Endothelial cell (in vitro differentiated cells): ENCODE measurements at places on chromosomes 5 and 9. TPM values are rescaled to one million over a fixed set of nuclear protein-coding genes. Genes with fewer than 3 reads are reported as not detected.
A peak's percentile ranks its signal among the peaks of the same experiment; 100 is the strongest.

The ADAMTSL2 gene
- 5.9 TPM for total RNA-seq

The IL33 gene
- total RNA-seq = 0.31 TPM

The EIF4E1B gene
- total RNA-seq = 0.54 TPM

The UHRF2 gene
- total RNA-seq = 55.5 TPM

The LCN1 gene
- total RNA-seq = not detected

The THOC3 gene
- total RNA-seq = 52.9 TPM

The SPTLC1 gene
- 69.2 TPM for total RNA-seq

The UBAP2 gene
- total RNA-seq = 87.7 TPM

The PCDHB16 gene
- total RNA-seq = 10.9 TPM

The PCDHB8 gene
- 9.2 TPM for total RNA-seq

The FBP2 gene
- total RNA-seq = 0.28 TPM

The RACK1 gene
- 2,232 TPM for total RNA-seq

The BHMT gene
- not detected for total RNA-seq

The GRPEL2 gene
- total RNA-seq = 51.1 TPM

The C5orf58 gene
- total RNA-seq = 0.28 TPM

The F12 gene
- 1.4 TPM for total RNA-seq

The PFN3 gene
- total RNA-seq = not detected

The SOWAHA gene
- not detected for total RNA-seq

The CLIC3 gene
- total RNA-seq = not detected

The TUT7 gene
- 18.8 TPM for total RNA-seq

The SPINK5 gene
- 4.3 TPM for total RNA-seq

The NMUR2 gene
- not detected for total RNA-seq

The TAS2R1 gene
- total RNA-seq = not detected

DNA sequence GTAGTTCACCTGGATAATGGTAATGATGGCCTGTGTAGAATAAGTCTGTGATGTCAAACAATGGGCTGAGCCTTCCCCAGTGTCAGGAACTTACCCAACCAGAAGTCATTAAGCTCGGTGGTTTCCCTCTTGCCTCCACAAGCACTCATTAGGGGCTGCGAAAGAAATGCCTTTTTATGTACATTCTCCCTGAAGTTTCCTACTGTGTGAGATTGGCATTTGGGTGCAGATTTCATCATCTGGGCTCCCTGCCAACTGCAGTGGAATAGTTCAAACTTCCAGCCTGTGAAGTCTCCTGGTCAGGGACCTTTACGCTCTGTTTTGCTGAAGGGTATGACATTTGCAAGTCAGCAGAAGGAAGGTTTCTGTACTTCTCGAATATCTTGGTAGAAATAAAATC is 41.6 kb upstream of the TMEM215 start:
- no peak for DNase-seq

DNA sequence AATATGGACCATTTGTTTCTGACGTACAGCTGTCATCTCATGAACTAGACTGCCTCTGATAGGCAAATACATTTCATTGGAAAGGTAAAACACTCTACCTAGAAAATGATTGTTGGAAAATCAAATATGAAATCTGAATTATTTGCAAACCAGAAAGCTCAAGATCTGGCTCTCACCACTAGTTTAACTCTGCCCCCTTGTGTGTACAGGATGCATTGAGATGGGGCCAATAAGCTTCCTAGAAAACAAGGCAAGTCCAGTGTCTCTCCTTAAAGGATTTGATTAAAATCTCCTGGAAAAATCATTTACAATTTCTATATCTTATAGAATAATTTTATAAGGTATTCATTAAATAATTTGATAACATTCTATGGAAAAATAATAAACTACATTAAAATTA is 311.9 kb upstream of the ANKH start:
- DNase-seq = no peak

DNA sequence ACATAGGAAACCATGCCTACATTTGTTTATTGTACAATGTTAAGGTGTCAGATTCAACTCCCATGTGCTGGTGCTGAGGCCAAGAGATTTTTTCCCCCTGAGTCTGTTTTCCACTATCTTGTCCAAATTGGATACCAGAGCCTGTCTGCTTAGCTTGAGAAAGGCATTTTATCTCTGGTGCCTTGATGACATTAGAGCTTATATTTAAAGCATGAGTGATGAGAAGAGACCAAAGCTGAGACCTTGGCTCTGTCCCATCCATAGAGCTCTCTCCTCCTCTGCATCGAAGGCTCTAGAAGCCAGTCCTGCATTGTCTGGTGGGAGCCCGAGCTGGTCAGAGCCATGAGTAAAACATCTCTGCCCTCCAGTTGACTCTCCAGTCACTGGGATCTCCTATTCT is 10.4 kb upstream of the PPP2CA start:
- DNase-seq = no peak

GRCh38 chr5:134584662-134585061 is 48.0 kb downstream of the SAR1B start:
- no peak for DNase-seq

DNA sequence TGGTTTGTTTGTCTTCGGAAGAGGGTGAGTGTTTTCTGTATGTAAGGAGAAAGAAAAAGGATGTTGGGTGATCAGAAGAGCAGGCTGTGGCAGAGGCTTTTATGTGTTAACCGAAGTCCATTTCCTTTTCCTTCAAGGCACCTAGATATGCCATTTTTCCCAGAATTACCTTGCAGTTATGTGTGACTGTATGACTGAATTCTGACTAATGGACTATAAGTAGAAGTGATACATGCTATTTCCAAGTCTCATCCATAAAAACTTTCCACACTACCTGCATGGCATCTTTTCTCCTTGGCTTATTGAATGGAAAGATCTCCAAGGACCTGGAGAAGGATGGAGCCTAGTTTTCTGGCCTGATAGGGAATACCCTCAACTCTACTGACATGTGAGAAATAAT is 10.6 kb upstream of the NDUFS4 start:
- no peak for DNase-seq

GRCh38 chr9:84339962-84340361 is 596 bp downstream of the SLC28A3 start:
- DNase-seq = no peak

GRCh38 chr5:64971513-64971912 is 202.8 kb downstream of the CWC27 start:
- DNase-seq = no peak

- DNase-seq = no peak
Observed at GRCh38 chr5:36502608-36503007, 103.8 kb upstream of the SLC1A3 start.

DNA sequence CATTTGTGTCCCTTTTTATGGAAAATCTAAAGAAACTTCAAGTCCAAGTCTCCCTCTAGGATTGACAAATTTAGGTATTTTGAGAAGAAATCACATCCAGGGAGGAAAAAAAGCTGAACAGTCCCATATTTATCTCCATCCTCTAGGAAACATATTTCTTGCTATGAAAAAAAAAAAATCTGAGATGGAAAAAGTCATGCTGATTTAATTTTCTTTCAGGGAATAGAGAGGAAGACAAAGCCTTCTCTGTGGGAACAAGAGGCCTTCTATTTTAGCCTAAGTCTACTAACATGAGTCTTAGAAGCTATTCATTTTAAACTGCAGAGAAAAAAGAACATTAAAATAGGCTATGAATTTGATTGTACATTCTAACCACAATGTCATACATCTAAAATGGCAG is 63.1 kb upstream of the CDK5RAP2 start:
- no peak for DNase-seq

- DNase-seq = no peak
Observed at GRCh38 chr9:89493671-89494070, 4.2 kb downstream of the SEMA4D start.

DNA sequence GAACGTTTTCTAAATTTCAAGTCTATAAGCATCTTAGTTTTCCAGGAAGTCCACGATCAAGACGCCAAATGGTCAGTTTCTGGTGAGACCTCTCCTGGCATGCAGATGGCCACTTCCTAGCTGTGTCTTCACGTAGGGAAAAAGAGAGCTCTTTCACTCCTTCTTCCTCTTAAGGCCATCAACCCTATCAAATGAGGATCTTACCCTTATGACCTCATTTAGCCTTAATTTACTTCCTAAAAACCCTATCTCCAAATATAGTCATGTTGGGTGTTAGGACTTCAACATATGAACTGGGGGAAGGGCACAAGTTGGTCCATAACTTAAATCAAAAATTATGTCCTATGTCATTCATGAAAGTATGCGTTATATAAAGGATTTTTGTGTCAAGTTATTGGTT is 229.5 kb downstream of the ARL15 start:
- no peak for DNase-seq

GRCh38 chr5:55101556-55102276 is 730 bp upstream of the GZMA start:
- no peak for DNase-seq

- DNase-seq = peak; percentile 25
Observed at GRCh38 chr9:101311758-101312420, 72.9 kb downstream of the BAAT start.

GRCh38 chr5:16952968-16953671 is 17.0 kb upstream of the MYO10 start:
- DNase-seq = no peak

DNA sequence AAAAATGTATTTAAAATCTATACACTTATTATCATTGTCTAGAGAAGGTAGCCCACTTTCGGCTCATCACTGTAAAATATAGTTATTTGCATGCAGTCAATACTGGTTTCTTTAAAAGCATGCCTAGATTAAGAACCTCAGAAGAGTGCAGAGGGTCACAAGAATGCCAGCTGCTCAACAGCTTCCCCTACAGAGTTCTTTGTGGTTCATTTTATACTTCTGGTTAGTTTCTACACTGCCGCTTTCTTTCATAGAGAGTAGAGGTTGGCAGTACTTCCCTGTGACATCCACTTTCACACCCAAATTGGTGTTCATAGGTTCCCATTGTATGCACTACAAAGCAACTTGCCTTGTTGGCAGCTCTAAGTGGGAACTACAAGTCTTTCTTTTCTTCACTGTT is 137.3 kb downstream of the KIAA0825 start:
- DNase-seq = no peak

- DNase-seq = no peak
Observed at GRCh38 chr5:80128141-80128540, 93.0 kb downstream of the THBS4 start.

- no peak for DNase-seq
Observed at GRCh38 chr5:105350486-105351140, 1788.0 kb upstream of the NUDT12 start.

DNA sequence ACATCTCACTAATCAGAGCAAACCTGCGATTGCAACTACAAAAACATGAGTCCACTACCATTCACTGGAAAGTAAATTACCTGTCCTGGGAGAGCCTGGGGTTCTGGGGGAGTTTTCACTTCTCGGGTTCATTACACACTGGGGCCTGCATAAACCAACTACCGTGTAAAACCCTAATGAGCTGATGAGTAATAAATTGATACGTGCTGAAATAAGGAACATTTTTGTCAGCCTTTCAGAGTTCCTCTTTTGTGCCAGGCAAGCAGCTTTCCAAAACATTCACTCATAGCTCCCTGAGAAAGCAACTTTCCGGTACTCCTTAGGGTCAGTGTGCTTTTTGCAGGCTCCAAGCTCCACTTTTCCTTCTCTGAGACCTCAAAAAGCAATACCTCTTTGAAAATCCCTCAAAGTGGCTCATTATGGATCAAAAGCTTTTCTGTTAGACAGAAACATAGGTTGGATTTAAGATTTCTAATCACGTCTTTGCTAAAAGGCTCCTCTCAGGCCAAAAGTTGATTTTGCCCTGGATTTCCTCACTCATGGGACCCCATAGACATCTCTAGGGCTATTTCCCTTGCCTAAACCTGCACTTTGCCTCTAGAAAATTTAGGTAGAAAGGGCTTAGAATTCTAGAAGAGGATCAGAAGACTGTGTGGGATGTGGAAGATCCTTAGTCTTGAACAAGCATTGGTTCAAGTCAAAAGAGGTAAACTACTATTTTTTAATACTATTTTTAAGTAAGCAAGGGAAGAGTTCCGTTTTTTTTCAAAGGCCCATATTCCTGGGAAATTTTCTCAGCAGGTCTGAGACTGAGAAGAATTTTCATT is 74.8 kb downstream of the ST8SIA4 start:
- DNase-seq = no peak

GRCh38 chr5:56801256-56801655 is 14.1 kb upstream of the MAP3K1 start:
- no peak for DNase-seq

DNA sequence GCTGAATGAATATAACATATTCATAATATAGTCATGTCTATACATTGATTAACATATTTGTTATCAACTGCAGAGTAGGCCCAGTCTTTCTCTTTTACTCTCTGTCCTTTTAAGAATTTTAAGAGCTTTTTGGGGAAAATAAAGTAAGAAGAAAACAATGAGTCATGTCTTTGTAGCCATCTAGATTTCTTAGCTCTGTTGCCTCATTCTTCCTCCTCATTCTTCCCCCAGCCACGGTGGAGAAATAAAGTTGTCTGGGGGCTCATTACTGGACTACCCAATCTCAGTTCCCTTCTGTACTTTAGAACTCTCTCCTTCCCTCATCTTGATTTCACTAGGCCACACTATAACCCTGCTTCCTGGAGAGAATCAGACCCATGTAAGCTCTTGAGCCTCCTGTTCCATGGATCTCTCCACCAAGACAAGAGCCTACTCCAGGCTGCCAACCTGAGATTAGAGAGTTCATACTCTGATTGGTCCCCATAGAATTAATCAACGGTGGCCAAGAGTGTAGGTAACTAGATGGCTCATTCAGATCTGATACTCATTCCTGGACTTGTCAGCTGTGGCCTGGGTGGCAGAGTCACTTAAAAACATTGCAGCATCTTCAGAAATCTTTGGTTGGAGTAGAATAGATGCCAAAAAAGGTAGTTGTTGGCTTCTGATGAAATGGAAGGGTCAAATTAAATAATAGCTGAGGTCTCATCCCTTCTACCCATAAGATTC is 44.2 kb downstream of the ITGA1 start:
- no peak for DNase-seq

GRCh38 chr5:1180841-1181271 is 20.5 kb upstream of the SLC6A19 start:
- DNase-seq = no peak

DNA sequence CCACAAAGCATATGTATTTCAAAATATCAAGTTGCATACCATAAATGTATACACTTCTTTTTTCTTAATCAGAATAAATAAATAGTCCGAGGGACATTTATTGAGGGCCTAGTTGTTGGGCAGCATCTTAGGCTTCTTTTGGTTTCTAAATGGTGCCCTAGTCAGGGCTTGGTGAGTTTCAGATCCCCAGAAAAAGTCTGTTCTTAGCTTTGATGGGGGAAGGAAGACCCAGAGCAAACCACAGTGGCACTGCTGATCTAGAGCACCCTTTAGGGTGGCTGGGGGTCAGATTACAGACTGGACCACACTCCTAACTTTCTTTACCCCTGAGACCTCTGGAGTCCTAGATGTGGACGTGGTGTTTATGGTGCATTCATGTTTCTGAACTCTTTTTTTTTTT is 97.8 kb downstream of the C9orf152 start:
- DNase-seq = no peak

- no peak for DNase-seq
Observed at GRCh38 chr9:93134740-93135444, 841 bp upstream of the NINJ1 start.

- no peak for DNase-seq
Observed at GRCh38 chr5:122702524-122702875, 72.4 kb upstream of the SNX2 start.

GRCh38 chr9:102518324-102518723 is 476.8 kb upstream of the CYLC2 start:
- DNase-seq = no peak

GRCh38 chr9:91071184-91071990 is 269.8 kb downstream of the SYK start:
- DNase-seq = no peak
